Immature natural killer cell (primary cell): ENCODE measurements at places on chromosomes 6 and 20. TPM values are rescaled to one million over a fixed set of nuclear protein-coding genes. Genes with fewer than 3 reads are reported as not detected.
A peak's percentile ranks its signal among the peaks of the same experiment; 100 is the strongest.

Gene NEURL2
- polyA plus RNA-seq: not detected

Gene SLA2
- 24.1 TPM for polyA plus RNA-seq

Gene SMPDL3A
- 0.37 TPM for polyA plus RNA-seq

Gene SLC17A3
- polyA plus RNA-seq: not detected

Gene PI3
- not detected for polyA plus RNA-seq

Gene CD40
- 8.3 TPM for polyA plus RNA-seq

Gene LHFPL5
- polyA plus RNA-seq: not detected

Gene CFAP206
- not detected for polyA plus RNA-seq

Gene DAAM2
- not detected for polyA plus RNA-seq

Gene TIAM2
- 0.28 TPM for polyA plus RNA-seq

Gene PTCRA
- polyA plus RNA-seq: not detected

Gene BANF2
- not detected for polyA plus RNA-seq

Gene DTD1
- polyA plus RNA-seq: 68.3 TPM

Gene MOXD1
- polyA plus RNA-seq: not detected

Gene AVP
- polyA plus RNA-seq: not detected

GRCh38 chr6:42899871-42900270, 16.0 kb upstream of the PTCRA start:
- no peak for DNase-seq

GRCh38 chr6:22882581-22882980, 313.2 kb downstream of the HDGFL1 start:
- no peak for DNase-seq

- no peak for DNase-seq
These were observed 151.0 kb upstream of the HEY2 start for GRCh38 chr6:125598422-125598821.

GRCh38 chr6:133555685-133556084, 314.5 kb downstream of the EYA4 start:
- no peak for DNase-seq

GRCh38 chr6:21594416-21595281, 1.1 kb downstream of the SOX4 start:
- DNase-seq: peak; percentile 43

DNA sequence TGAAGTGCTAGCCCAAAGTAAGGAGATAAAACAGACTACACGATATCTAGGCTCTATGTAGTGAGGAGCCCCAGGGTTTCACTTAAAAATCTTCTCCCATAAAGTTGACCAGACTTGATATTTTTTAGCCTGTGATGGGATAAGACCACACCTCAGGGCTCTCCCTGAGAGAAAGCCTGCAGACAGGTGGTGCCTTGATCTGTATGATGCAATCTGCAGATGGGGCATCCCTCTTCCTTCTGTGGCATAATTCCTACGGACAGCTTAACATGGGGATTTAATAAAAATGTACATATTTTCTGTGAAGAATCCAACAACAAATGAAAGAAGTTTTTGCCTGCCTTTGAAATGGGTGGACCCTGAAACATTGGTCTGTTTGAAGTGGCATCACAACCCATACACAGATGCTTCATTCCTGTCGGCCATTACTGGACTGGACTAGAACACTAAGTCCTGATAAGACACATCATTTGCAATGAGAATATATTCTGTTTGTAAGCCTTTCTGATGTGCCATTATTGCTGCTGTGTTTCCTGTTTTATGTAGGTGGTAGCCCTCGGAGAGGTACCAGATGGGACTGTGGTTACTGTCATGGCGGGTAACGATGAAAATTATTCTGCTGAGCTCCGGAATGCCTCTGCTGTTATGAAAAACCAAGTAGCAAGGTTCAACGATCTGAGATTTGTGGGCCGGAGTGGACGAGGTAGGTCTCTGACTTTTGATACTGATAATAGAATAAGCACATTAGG, 53.8 kb upstream of the SUPT3H start:
- no peak for DNase-seq

DNA sequence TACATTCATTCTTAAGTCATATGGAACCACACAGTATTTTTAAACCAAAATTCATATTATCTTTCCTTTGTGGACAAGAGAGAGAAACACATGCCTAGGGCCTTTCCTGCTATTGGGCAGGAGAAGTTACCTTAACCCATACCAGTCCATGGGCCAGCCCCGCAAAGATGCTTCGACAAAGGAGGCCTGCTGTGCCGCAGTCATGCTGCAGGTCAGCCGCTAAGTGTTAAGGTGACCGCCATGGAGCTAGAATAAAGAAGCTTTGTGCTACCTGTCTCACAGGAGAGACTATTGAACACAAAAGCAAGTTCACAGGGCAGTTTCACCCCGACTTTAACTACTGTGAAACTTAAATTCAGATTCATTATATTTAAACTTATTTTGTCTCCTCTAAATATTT, 62.3 kb upstream of the TMEM181 start:
- DNase-seq: no peak

- no peak for DNase-seq
These were observed 17.5 kb upstream of the SYNCRIP start for GRCh38 chr6:85660181-85660611.

GRCh38 chr6:143197377-143197776, 136.7 kb downstream of the AIG1 start:
- DNase-seq: no peak

DNA sequence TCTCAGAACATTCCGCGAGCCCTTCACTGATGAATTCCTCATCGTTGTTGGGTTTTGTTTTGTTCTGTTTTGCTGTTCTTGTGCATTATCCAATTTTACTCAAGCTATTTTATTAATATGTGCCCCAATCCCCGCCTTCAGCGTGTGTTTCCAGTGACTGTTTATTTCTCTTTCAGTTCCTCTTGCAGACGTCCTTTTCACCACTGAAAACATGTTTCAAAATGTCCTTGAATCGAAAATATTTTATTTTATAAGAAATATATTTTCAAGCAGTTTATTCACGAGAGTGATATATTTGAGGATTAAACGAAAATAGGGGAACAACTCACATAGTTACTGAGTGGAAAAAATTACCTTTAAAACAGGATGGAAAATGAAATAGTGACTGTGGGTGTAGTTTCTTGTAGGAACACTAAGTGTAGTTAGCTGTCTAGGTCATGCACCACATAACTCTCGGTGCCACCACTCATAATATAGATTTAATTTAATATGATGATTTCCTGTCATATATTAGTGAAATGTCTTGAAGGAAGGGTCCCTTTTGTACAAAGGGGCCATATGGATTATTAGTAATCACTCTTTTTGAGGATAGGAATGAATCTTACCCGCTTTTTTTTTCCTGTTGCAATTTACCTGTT, 45.3 kb upstream of the HDDC2 start:
- DNase-seq: no peak

- DNase-seq: no peak
These were observed 35.4 kb downstream of the KIF3B start for GRCh38 chr20:32312718-32313424.

DNA sequence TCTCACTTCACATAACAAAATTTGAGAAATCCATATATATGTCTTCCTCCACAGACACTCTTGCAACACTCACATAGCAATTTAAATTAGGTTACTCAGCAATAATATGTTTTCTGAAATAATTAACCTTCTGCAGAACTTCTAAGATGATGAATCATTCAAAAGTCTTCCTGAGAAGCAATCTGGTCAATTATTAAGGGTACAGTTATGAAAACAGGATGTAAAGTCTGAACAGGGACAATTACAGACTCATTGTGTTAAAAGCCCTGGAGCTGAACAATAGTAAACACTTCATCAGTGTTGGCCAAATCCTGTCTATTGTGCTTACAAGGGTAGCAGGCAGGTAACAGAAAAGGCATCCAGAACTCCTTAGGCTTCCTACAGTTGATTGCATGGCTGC, 75.4 kb downstream of the FILIP1 start:
- no peak for DNase-seq

DNA sequence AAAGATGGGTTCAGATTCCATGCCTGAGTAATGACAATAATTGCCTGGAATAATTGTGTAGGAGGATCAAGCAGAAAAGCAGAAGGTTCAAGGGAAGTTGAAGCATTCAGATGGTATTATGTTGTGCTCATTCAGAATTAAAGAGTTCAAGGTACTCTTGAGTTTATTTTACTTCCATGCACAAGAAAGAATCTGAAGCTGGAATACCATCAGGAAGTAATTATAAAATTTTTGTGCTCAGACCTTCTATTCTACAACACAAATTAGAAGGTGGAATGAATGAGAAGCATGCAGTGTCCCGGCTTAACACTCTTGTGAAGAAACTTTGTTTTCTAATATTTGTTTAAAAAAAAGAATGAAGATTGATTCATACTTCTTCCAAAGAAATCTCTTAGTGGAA, 139.4 kb upstream of the ENPP5 start:
- DNase-seq: no peak

DNA sequence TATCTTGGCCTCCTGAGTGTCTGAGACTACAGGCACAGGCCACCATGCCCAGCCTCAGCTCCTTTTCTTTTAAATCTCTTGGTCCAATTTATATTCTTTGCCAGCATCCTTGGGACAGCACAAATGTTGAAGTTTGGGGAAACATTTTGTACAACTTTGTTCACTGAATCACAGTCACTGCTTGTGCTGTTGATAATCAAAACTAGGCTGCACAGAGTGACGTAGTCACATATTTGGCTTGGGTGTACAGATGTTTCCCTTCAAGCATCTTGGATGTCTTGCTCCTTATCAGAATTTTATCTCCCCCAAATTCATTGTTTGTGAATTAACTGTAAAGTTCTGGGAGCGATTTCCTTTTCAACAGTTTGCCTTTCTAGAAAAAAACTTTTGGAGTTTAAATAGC, 17.9 kb downstream of the CARMIL1 start:
- DNase-seq: no peak

DNA sequence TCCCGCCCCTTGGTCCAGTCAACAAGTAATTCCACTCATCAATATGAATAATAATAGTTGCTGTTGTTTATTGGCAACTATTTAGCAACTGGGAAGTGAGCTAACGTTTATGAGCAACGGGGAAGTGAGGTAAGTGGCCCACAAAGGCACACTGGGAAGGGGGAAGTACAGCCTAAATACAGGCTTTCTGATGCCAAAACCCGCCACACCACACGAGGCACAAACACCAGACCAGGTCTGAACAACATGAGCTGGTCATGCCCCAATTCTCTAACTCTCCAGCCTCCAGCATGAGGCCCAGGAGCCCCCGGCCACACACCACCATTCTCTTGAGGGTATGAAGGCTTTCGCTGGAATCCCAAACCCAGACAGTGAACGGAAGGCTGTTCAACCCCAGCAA, 50.8 kb downstream of the PREX1 start:
- no peak for DNase-seq

- no peak for DNase-seq
These were observed 3.6 kb upstream of the BPIFB1 start for GRCh38 chr20:33279261-33279910.

DNA sequence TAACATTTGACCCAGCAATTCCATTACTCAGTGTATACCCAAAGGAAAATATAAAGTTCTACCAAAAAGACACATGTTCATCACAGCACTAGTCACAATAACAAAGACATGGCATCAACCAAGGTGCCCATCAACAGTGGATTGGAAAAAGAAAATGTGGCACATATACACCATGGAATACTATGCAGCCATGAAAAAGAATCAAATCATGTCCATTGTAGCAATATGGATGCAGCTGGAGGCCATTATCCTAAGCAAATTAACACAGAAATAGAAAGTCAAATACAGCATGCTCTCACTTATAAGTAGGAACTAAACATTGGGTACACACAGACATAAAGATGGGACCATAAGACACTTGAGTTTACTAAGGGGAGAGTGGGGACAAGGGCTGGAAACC, 441.9 kb upstream of the ID4 start:
- DNase-seq: no peak

- peak; percentile 85 for DNase-seq
These were observed 3.2 kb downstream of the PRRT1 start for GRCh38 chr6:32148289-32149091.

DNA sequence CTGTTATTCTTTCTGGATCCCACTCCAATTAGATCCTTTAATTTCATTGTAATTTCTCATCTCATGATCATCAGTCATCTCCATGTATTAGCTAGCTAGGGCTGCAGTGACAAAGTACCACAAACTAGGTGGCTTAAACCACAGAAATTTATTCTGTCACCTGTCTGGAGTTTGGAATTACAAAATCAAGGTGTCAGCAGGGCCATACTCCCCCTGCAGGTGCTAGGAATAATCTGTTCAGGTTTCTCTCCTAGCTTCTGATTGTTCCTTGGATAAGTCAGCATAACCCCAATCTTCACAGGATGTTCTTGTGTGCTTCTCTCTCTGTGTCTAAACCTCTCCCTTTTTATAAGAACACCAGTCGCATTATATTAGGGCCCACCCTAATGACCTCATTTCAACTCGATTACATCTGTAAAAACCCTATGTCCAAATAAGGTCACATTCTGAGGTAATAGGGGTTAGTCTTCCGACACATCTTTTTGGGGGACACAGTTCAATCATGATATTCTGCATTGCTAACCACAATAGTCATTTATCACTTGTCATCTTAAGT, 40.5 kb downstream of the BEND6 start:
- no peak for DNase-seq

GRCh38 chr6:4819706-4820283, 43.6 kb downstream of the CDYL start:
- DNase-seq: no peak

- no peak for DNase-seq
These were observed 37.1 kb downstream of the DTD1 start for GRCh38 chr20:18624948-18625347.

GRCh38 chr20:32052090-32052777, at the start of gene HCK:
TSS of gene HCK (plus strand) at chr20:32052242.
- no peak for DNase-seq

DNA sequence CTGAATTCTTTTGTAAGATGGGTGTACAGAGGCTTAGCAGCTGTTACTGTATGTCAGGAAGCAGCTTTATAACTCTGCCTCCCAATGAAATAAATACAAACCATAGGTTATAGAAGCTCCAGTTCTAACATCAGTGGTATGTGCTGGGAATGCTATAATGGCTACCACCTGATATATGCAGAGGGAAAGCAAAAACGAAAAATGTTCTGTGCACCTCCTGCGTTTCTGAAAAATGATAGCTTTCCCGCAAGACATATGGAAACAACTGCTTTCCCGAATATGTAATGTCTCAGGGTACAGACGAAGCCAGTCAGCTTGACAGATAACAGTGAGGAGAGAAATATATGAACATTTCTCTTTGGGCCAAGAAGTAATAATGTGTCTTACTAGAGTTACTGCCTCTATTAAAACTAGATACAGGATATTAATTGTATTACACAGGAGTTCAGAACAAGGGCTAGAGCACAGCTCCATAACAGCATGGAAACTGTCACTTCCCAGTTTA, 517.0 kb upstream of the NRSN1 start:
- DNase-seq: no peak

GRCh38 chr20:47464380-47465101, 37.1 kb upstream of the NCOA3 start:
- no peak for DNase-seq
